NCI-H345 (cell line): ENCODE measurements at places on chromosomes 12 and 14.

GRCh38 chr14:96309133-96309895 is 53.3 kb downstream of the BDKRB1 start:
- DNase-seq: no peak

- peak; percentile 79 for DNase-seq
Observed at GRCh38 chr12:112013601-112014402, 576 bp downstream of the ERP29 start.

DNA sequence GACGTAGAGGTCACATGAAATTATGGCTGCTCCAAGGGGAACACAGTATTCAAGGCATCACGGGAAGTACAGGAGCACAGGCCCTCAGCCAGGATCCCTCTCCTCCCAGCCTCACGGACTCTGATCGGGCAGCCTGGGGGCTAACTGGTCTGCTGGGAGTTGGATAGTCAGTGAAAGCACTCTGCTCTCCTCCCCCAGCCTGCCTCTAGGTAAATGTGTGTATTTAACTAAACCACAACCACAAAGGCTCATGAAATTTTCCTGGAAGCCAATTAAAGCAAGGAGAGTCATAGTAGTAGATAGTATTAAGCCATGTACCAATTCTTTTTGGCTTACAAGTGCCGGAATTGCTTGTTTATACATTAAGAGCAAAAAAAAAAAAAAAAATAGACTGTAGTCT is 254.3 kb downstream of the MSRB3 start:
- DNase-seq: no peak

- no peak for DNase-seq
Observed at GRCh38 chr12:42960087-42960527, 370.6 kb upstream of the PRICKLE1 start.

GRCh38 chr12:119681728-119682638 is 14.1 kb downstream of the PRKAB1 start:
- DNase-seq: no peak

DNA sequence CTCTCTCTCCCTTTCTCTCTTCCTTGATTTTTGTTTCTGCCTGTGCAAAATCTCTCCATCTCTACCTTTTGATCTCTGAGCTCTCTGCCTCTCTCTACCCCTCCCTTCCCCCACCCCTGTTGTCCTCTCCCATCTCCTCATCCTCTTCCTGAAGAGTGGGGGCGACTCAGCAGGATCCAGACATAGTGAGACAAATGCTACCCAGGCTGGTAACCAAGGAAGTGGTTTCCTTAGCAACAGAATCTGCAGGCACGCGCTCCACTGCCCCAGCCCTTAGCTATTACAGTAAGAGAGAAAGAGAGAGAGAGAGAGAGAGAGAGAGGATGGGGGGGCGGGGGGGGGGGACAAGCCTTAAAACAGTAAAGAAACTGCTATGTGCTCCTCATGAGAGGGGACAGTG is 85.6 kb downstream of the CMKLR1 start:
- peak; percentile 18 for DNase-seq

DNA sequence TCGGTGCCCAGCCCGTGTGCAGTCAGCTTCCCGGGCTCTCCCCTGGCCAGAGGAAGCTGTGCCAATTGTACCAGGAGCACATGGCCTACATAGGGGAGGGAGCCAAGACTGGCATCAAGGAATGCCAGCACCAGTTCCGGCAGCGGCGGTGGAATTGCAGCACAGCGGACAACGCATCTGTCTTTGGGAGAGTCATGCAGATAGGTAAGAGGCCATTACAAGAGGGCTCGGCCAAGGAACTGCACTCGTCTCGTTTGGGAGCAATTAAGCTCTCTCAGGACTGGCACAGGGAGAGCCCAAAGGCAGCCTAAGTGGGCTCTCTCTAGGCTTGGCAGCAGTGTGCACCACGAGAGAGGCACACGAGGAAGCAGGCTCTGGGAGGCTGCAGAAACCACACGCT is 3.7 kb downstream of the WNT5B start:
- DNase-seq: no peak

DNA sequence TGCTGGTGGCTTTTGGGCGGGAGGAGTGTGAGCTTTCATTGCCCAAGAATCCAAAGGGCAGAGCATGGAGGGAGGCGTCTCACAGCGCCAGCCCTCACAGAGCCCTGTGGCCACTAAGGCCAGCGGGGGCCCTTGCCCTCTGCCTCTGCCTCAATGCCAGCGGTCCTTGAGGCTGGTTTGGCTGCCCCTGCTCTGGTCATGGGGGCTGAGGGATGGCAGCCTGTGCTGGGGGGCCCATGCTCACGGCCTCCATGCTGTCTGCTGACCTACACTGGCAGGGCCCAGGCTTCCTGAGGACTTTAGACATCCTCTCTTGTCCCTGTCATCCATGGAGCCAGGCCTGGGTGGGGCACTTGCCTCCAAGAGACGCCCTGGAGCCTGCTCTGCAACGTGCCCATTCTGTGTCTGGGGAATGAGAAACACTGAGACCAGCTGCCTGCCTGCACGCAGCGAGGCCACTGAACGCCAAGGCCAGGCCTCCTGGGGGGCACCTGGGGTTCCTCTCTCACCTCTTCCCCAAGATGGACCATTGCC is 143.4 kb downstream of the KIF26A start:
- DNase-seq: no peak

- no peak for DNase-seq
Observed at GRCh38 chr12:9617124-9617523, 9.4 kb upstream of the KLRB1 start.

DNA sequence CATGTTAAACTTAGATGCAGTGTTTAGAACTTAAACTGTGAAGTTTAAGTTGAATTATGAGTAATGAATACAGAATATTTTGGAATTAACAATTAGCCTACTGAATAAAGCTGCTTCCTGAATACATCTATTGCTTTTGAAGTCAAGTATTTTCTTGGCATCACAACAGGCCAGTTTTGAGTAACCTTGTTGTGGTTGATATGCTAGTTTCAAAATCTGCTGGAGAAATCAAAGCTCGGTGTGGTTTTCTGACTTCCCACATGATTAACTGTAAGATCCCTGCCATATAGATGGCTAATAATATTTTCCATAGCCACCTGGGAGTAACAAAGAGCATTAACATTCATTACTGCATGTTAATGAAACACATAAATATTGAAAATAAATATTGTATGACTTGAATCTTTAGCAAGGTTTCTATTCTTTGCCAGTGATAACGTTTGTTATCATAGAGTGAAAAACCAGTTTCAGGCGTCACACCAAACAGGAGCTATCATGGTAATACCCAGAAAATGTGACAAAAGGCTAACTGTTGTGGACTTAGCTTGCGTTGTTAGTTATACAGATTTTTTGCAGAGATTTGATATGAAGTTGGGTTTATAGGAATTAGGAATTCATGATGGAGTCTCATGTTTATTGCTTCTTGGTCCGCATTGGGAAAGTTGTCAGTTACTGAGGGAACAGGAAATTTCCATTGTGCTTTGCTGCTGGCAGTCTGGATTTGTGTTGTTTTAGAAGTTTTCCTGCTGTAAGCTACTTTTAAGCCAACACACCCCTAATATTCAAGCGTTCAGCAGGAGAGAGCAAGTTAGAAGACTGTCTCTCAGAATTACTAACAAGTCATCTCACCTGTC is 32.1 kb downstream of the PPFIBP1 start:
- DNase-seq: no peak

DNA sequence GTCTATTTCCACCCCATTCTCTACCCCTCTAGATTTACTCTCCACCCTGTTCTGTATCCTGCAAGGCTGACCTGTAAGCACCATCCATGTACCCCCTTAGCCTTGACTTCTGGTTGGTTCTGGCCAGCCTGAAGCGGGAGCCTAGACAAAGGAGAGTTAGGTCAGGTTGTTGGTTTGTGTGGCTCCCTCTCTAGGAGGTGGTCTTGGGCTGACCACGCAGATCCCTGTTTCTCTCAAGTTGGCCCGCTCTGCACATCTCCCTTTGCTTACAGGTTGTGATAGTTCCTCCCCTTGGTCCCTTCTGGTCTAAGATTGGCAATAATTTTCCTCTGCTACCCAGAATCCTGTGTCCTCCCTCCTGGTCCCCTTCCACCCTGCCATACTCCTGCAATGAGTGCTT is 38.3 kb upstream of the RBM19 start:
- DNase-seq: no peak
